ENCODE measurements at places on chromosomes 11 and 22.

DNA sequence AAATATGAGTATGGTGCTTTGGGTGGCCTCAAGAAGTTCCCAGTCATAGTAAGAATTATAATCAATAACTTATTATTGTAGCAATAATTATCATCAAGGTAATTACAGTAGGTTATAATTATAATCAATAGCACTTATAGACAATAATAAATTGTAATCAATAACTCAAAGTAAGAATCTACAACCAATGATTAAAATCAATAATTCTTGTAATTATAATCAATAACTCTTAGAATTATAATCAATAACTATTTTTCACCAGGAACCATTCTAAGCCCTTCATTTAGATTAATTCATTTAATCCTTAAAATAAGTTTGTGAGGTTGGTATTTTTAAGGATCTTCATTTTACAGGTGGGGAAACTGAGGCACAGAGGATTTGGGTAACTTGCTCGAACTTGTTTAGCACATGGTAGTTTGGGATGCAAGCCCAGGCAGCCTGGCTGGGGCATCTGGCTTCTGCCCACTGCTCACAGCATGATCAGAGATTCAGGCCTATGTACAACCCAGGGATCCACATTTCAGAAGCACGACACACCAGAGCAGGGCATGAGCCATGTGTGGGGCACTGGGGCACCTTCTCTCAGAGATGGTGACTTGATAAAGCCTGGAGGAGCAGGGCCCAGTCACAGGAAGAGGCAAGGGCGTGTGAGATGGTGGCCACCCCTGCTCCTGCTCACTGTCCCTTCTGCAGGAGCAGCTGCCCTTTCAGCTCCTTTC, 46.6 kb downstream of the SLC1A2 start:
- DNase-seq = no peak

- no peak for DNase-seq
Measured at GRCh38 chr11:66316849-66317251, at the start of gene CD248. CD248 (minus strand) TSS chr11:66317044; CDS start chr11:66317027, 17 bp downstream.

- DNase-seq = no peak
Measured at GRCh38 chr11:17906436-17906835, 106.4 kb downstream of the SERGEF start.

GRCh38 chr11:107140983-107141382, 122.7 kb upstream of the GUCY1A2 start:
- no peak for DNase-seq

DNA sequence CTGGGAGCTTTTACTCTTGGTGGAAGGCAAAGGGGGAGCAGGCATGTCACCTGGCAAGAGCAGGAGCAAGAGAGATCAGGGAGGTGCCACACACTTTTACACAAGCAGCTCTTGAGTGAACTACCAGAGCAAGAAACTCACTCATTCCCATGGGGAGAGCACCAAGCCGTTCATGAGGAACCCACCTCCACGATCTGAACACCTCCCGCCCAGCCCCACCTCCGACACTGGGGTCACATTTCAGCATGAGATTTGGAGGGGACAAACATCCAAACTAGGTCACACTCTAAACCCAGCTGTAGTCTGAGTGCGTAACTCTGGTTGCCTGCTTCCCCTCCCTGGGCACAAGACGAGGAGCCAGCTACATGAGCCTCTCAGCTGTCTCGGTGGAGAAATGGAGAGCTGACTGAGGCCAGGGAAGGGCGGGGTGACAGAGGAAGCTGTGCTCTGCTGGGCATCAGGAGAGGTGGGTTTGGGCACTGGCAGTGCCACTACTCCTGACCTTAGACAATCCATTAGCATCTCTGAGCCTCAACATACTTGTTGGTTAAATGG, 134.6 kb downstream of the PKNOX2 start:
- DNase-seq = no peak

DNA sequence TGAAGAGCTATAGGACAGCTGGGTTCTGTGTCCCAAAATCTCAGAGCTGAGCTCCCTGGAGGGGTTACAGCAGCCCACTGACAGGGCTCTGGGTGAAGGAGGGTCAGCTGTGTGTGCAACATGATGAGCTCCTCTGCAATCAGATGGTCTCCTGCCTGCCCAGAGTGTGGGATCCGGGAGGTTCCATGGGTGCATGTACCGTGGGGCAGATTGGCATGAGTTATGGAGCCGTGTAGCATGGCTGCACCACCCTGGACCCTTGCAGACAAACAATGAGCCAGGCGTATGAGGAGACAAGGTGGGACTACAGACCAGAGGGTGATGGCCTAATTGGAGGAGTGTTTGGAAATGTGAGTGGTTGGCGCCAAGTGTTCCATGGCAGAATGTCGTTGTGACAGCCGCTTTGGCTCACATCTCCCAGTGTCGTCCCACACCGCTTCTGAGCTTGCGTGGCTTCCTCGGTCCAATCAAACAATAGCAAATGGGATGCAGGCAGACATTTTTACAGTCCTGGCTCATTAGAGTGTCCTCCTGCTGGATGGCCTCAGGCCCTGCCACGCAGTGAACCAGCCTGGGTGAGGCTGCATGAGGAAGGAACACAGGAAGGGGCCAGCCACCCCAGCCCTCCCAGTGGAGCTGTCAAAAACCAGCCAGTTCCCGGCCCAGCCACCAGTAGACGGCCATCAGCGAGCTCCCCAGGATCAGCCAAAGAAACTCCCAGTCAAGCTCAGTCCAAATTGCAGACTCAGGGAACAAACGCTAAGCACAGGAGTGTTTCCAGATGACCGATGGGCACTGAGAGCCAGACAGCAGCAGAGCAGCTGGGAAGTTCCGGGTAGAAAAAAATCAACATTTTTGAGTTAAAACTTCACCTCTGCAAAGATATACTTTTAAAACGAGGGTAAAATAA, 1066.9 kb downstream of the BRD1 start:
- no peak for DNase-seq
